CD4-positive, alpha-beta T cell treated with Interleukin-6 for 4 hours (primary cell): ENCODE measurements at places on chromosomes 13 and 19.

- DNase-seq = no peak
Measured at GRCh38 chr13:101120007-101120406, 296.3 kb downstream of the NALCN start.

DNA sequence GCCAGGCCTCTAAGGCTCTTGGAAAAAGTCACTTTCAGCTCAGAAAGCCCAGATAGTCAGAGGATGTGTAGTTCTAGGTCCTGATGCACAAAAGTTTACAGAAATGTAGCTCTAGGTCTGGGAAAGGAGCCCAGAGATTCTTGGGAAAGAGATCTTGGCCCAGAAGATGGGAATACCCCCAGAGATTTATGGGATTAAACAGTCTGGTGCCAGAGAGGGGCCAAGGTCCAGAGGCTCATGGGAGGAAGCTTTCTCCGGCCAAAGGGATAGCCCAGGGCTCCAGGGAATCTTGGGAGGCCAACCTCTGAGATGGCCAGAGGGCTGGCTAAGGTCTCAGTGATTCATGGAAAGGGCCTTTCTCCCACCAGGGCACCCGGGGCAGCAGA is 15.2 kb downstream of the BCAT2 start:
- no peak for DNase-seq

GRCh38 chr13:106415971-106416370 is 119.5 kb downstream of the EFNB2 start:
- DNase-seq = no peak

DNA sequence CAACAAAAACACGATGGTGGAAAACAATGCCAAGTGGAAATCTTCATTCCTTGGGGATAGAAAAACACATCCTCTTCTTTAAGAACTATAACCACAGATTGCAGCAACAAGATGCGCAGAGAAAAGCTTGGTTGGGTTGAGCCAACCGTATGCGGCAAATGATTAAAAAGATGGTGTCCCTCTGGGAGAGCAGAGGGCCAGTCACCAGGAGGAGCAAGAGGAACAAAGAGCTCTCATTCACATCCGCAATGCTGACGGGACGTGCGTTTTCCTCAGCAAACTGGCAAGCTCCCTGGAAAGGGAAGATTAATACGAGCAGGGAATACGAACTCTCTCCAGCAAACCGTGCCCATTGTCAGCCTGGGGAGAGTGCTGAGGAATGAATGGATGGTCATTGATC is 141.6 kb downstream of the KATNAL1 start:
- DNase-seq = no peak

DNA sequence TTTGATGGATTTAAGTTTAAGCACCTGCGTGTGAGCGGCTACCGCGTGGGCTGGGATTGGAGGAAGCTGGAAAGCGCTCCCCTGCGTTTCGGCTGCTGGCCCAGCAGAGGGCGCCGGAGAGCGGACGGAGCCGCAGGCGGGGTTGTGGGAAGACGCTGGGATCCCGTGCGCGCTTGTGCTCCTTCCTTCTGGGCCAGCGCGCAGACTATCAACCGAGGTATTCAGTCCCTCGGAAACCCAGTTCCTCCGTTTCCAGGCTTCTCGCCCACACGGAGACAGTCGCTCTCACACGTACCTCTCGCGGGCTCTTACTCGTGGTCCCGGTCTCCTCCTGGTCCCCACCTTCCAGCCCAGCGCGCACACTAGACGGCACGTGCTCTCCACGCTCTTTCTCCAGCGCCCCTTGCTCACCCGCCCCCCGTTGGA is 28.8 kb downstream of the EPN1 start:
- peak; percentile 46 for DNase-seq

DNA sequence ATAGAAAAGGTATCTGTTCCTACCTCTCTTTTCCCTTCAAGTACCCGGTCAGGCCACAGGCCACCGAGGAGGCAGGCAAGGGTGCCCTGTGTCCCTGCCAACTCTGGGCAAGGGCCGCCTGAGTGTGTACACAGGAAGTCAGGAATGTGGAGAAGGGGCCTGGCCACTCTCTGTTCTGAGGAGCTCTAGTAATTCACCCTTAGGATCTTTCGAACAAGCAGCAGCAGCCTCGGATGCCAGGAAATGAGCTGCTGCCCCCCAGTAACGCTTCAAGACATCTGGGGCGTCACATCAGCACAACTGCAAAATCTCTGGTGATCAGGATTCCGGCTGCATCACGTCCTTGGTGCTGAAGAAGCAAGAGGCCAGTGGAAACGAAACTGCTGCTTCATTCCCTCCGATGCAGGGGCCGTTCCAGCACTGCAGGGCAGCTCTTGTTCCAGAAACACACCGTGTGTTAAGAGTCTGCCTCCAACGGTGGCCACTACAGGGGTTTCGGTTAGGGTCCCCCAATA is 2.0 kb downstream of the RAB20 start:
- DNase-seq = no peak
